ENCODE measurements at places on chromosomes 5 and 9.

GRCh38 chr9:130352081-130352480 is 86.5 kb downstream of the HMCN2 start:
- DNase-seq: no peak

DNA sequence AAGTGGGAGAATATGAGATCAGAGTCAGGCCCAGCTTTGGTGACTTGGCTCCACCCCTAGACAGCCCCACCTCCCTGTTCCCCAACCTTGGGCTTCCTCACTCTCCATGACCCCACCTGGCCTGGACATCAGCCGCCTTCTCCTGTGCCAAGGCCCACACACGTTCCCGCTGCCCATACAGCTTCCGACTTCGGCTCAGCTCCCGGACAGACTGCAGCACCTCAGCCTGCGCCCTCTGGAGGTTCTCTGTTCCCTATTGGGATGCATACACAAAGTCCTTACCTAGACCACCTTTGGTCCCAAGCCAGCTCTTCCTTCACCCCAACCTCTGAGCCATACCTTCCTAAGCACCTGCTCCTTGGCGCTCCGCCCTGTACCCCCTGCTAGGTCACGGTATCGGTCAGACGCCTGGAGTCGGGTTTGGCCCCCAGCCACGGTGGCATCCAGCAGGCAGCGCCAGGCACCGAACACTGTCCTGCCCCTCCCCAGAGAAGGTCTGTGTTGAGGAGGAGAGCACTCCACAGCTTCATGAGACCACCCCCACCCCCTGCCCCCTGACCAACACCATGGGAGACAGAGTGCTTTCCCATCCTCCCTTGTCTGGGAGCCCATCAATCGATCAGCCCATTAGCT is 2.0 kb downstream of the FCHSD1 start:
- DNase-seq: no peak

DNA sequence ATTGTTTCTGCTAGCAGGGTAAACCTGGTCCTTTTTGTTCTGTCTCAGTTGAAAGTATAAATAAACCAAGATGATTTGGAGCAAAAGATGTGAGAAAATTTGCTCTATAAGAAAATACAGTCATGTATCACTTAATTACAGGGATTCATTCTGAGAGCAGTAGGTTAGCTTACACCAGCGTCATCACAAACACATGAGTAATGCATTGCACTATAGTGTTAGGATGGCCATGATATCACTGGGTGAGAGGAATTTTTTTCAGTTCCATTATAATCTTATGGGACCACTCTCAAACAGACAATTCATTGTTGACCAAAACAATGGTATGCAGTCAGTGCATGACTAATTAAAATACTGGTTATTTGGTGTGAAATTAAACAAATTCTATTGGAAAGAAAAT is 430.9 kb downstream of the CHSY3 start:
- no peak for DNase-seq

- DNase-seq: no peak
Observed at GRCh38 chr5:4230471-4230785, 634.8 kb downstream of the IRX1 start.

- no peak for DNase-seq
Observed at GRCh38 chr5:116439905-116440304, 134.7 kb downstream of the SEMA6A start.

DNA sequence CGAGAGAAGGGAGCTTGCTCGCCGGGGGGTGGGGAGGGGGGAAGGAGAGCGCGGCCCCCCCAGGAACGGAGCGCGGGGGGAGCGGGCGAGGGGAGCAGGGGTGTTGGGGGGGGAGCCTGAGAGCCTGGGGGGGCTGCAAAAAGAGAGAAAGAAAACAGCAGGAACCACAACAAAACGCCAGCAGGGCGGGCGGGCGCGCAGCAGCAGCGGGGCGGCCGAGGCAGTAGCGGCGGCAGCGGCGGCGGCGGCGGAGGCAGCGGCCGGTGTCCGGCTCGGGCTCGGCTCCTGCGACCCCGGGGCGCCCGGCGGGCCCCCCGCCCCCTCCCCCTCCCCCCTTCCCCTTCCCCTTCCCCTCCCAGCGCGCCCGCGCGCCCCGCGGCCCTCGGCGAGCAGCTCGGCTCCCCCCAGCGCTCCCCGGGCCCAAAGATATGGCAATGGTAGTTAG is 1.6 kb downstream of the NR2F1 start:
- no peak for DNase-seq

DNA sequence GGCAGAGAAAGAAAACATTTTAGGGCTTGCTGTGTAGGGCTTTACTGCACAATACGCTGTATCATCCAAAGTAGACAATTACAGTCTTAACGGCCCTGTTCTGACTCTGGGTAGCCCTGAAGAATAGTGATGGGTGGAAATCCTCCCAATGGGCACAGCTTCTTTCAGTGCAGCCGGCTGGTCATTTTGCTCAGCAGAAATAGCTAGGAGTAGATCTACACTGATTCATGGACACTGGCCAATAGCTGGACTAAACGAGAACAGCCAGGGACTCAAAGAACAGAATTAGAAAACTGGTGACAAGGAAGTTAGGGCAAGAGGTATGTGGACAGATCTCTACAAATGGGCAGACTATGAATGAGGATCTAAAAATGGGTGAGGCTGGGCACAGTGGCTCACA is 69.3 kb downstream of the IARS1 start:
- DNase-seq: no peak

DNA sequence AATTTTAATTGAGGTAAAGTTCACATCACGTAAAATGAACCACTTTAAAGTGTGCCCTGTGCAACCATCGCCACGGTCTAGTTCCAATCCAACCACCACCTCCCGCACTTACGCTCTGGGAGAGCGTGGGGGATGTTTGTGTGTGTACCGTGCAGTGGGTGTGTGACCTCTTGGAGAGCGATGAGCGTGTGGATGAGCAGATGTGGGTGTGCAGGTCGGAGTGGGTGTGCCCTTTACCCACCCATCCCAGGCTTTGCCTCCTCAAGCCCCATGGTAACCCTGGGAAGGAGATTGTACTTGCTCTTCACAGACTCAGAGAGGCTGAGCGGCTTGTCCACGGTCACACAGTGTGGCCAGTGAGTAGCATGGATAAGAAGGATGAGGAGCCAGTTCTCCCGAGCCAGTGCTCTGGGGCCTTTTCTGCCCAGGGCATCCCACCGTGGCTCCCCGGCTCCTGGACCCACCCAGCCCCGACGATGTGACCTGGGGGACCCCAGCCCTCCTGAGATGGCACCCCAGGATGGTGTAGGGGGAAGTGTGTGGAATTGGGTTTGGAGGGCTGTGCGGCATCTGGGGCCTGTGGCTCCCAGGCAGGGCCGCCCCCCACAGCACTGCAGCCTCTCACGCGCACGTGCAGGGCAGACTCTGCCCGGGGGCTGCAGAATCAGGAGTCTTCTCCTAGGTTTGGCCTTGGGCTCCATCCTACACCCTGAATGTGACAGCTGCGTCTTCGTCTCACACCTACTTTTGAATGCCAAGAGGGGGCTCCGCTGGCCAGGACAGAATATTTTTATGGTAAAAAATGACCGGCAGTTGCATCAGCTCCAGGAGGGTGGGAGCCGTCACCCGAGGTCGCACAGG is 13.6 kb downstream of the LHX3 start:
- no peak for DNase-seq

DNA sequence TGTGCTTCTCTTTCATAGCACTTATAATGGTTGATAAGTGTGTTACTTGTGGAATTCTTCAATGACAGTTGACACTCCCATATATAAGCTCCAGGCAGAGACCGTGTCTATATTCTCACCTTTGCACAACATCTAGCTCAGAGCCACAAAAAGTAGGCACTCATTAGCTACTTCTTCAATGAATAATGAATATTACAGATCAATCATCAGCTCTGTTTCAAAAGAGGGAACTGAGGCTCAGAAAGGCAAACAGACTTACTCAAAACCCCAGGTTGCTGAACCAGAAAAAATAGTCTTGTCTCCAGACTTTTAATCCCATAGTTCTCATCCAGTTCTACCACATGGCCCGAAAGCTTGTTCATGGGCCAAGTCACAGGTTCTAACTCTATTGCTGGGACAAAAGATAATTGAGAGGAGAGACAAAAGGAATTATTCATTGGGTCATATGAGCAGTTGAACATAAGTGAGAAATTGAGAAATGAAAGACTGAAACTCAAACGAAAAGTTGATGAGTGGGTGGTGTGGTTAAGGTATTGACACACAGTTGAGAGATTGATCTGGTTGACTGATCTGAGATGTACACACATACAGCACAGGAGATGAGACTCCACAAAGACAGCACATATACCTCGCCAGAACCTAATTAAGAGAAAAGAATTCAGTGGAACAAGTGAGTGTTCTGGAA is 381.6 kb downstream of the EFNA5 start:
- no peak for DNase-seq

DNA sequence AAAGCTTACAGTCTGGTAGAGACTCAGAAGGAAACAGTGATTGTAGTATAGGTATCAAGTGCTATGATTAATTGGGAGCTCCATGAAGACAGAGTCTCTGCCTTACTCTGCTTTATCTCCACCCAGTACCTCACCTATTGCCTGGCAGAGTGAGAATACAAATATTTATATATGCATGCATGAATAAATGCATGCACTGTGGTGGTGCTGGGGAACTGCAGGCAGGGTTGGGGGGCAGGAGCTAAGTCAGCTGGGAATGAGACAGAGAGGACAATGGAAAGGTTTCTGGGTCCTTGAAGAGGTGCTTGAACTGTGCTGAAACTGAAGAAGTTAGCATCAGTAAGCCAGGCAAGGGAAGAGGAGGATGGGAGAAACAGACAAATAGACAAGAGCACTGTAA is 80.8 kb upstream of the PPP2R2B start:
- DNase-seq: no peak

DNA sequence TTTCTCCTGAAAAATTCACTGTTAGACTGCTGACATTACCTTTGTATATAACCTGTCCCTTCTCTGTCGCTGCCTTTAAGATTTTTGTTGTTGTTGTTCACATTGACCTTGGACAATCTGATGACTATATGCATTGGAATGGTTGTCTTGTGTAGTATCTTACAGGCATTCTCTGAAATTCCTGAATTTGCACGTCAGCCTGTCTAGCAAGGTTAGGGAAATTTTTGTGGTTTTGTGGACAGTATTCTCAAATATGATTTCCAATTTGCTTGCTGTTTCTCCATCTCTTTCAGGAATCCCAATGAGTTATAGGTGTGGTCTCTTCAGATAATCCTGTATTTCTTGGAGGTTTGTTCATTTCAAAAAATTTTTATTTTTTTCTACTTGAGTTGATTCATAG is 140.8 kb downstream of the PRR16 start:
- DNase-seq: no peak

- no peak for DNase-seq
Observed at GRCh38 chr9:120970244-120970643, 43.6 kb upstream of the TRAF1 start.

GRCh38 chr5:68505917-68506860 is 290.6 kb downstream of the PIK3R1 start:
- DNase-seq: no peak

- no peak for DNase-seq
Observed at GRCh38 chr5:40873286-40873880, 32.2 kb downstream of the CARD6 start.

GRCh38 chr9:113519426-113520108 is 56.0 kb downstream of the RGS3 start:
- no peak for DNase-seq

GRCh38 chr5:138448481-138449398 is 9.9 kb downstream of the REEP2 start:
- no peak for DNase-seq

GRCh38 chr9:13974891-13975290 is 339.1 kb downstream of the NFIB start:
- no peak for DNase-seq

- DNase-seq: no peak
Observed at GRCh38 chr9:82560457-82560904, 502.5 kb downstream of the RASEF start.

GRCh38 chr5:159416438-159416837 is 86.2 kb upstream of the IL12B start:
- no peak for DNase-seq

DNA sequence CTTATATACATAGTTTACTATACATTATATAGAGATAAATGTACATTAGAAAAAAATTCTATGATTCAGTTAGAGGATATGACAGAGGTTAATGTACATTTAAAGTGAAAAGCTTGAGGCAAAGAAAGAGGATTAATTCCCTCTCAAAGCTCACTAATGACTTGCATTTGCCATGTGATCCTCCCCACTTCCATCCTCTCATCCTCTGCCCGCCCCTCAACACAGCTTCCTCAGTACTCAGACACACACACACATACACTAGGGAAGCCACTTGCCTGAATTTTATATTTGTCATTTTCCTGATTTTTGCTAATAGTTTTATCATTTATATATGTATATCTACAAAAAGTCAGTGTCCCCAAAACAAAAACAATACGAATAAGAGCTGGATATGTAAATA is 764.5 kb downstream of the EFNA5 start:
- DNase-seq: no peak

GRCh38 chr5:86175224-86175623 is 442.5 kb upstream of the COX7C start:
- no peak for DNase-seq

DNA sequence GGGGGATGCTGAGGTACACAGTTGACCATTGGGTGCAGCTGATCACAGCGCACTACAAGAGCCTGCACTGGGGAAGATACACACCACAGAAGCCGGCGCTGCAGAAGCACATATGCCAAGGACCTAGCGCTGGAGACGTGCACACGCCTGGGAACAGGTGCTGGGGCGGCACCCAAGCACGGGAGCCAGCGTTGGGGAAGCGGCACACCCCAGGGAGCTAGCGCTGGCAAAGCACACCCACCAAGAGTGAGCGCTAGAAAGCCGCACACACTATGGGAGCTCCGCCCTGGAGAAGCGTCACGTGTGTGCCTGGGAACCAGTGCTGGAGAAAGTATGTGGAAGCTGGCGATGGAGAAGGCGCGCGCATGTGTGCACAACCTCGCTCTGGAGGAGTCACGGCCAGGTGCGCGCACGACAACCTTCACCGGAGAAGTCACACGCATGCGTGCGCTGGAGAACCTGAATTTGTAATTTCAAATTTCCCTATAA is 4.5 kb downstream of the FANCC start:
- no peak for DNase-seq

DNA sequence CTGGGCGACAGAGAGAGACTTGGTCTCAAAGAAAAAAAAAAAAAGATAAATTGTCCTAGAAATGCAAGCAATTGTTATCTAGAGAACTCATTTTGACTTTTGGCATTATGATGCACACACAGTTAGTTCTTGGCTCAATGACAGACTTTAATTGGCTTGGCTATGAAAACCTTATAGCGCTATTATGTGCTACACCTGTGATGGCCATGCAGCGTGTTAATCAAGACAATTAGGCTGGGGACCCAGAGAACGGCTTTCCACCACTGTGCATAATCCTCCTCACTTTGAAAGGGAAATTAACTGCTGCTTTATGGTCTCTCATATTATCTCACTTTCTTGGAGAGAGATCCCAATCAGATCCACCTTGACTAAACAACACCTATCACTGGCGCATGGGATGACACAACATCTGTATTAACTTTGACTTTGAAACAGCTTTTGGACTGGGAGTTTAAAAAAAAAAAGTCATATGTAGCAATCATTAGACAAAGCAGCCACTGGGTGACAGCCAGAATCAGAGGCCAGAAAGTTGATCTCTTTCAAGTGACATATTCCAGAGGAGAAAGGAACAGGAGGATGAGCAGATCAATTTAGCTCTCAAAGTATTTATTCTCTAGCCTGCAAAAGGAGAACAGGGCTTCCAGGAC is 132.5 kb downstream of the PPP2R2B start:
- DNase-seq: no peak

GRCh38 chr5:112691758-112692157 is 45.9 kb upstream of the APC start:
- no peak for DNase-seq

GRCh38 chr5:138179277-138179857 is 455 bp downstream of the KIF20A start:
- DNase-seq: no peak

All from activated naive CD4-positive, alpha-beta T cell (primary cell).